Iris pigment epithelial cell (primary cell): ENCODE measurements at places on chromosomes 12 and 14.

- DNase-seq, result no peak
Observed at GRCh38 chr12:27554421-27555186, 30.6 kb downstream of the PPFIBP1 start.

GRCh38 chr12:119008691-119009221 is 27.4 kb downstream of the SRRM4 start:
- DNase-seq, result no peak

DNA sequence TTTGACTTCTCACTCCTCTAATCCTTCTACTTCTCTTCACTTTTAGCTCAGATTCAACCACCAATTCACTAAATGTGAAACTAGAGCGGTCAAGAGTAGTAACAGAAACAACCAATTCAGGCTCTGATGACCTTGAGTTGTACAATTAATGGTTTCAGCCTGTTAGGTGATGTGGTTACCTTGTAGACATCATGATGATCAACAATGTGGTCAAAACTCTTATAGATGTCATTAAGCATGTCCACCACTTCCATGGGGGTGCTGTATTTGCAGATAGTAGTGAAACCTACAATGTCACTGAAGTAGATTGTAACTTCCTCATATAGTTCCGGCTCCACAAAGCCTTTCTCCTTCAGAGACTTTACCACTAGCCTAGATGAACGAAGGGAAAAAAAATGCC is 54.1 kb upstream of the PLBD1 start:
- no peak for DNase-seq

GRCh38 chr12:105099356-105099755 is 8.2 kb upstream of the WASHC4 start:
- DNase-seq, result no peak
